ENCODE measurements at places on chromosomes 5 and 9.

DNA sequence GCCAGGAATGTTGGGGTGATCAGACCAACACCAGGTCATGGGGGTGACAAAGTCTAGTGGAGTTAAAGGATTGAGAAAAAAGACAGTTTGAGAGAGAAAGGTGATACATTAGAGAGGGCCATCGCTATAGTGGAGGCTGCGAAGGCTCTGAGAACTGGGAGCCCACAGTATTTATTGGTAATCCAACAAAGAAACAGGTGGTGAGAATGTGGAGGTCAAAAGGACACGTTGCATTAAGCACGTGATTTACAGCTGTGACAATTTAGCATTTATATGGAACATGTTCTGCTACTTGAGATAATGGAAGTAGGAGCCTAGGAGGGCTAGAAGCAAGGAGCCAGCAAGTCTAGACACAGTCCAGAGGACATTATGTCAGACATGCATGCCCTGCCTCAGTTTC is 2086.5 kb upstream of the C9orf72 start:
- DNase-seq, result no peak

- no peak for DNase-seq
These were observed 166.6 kb upstream of the GAS1 start for GRCh38 chr9:87113874-87114273.

DNA sequence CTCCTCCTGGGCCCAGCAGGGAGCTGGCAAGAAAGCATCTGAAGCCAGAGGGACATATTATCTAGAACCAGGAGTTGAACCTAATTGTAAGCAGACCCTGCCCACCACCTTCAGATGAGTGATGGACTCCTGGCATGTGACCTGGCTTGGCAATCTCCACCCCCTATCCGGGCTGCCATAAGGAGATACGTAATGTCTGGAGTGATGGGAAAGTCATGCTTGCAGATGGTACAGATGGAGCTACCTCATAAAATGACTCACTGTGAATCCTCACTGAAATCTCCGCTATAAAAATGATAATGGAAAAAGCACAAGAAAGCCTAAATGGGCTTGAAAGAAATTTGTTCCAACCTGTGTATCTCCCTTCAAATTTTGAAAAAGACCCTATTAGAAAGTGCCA is 157.5 kb downstream of the DMRT2 start:
- DNase-seq, result no peak

GRCh38 chr9:132798817-132799790 is 79.0 kb downstream of the AK8 start:
- no peak for DNase-seq

GRCh38 chr5:95934207-95934804 is 27.3 kb downstream of the ELL2 start:
- no peak for DNase-seq

GRCh38 chr5:174057206-174057605 is 11.7 kb downstream of the NSG2 start:
- no peak for DNase-seq

- no peak for DNase-seq
These were observed 82.1 kb downstream of the FBN2 start for GRCh38 chr5:128455841-128456361.

DNA sequence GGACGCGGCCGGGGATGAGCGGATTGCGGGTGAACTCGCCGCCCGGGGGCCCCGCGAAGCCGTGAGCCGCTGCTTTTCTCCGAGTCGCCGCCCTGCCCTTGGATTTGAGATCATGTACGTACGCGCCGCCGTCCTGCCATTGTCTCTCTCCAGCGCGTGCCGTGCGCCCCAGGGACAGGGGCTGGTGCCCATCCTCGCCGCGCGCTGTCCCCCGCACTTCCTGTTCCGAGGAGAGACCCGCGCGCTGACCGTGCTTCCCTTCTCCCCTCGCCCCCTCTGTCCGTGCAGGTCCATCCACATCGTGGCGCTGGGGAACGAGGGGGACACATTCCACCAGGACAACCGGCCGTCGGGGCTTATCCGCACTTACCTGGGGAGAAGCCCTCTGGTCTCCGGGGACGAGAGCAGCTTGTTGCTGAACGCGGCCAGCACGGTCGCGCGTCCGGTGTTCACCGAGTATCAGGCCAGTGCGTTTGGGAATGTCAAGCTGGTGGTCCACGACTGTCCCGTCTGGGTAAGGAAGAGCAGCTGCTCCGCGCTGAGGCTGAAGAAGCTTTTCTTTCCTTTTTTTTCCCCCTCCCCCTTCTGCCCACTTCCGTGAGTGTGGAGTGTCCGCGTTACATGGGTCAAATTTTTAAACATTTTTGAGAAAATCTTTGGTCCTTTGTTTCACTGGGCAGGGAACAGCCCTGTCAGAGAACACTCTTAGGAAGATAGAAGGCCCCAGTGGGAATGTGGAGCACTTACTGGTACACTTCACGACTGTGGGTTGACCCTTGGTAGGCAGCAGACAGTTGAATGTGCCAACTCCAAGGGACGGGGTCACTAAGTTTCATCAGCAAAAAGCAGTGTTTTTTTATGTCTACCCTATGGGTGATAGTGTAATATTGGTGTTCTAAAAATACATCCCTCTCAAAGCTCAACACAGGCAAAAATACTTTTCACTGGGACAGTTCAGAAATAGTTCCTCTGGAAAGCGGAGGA is 727 bp downstream of the RHOBTB3 start:
- no peak for DNase-seq

GRCh38 chr5:72510610-72511181 is 3.5 kb upstream of the ZNF366 start:
- no peak for DNase-seq

DNA sequence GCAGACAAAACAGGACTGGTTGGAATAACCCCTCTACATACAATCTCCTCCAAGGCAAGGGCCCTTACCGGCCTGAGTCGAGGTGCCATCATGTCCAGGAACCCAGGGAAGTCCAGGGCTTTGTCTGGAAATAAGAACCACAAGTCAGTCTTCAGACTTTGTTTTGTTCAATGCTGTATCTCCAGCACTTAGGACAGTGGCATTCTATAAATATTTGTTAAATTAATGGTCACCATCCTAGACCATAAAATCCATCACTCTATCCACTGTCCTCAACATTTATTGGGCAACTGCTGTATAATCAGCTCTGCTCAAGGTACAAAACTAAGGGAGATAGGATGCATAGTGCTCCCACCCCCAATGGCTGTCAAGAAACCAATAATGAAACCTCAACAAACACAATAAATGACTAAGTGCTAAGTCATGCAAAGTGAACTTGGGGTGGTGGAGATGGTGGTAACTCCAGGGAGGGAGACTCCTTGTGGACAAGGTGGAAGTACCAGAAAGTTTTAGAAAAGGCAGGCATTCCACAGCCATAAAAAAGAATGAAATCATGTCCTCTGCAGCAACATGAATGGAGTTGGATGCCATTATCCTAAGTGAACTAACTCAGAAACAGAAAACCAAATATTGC is 5.0 kb downstream of the RELL2 start:
- DNase-seq, result peak; percentile 31

DNA sequence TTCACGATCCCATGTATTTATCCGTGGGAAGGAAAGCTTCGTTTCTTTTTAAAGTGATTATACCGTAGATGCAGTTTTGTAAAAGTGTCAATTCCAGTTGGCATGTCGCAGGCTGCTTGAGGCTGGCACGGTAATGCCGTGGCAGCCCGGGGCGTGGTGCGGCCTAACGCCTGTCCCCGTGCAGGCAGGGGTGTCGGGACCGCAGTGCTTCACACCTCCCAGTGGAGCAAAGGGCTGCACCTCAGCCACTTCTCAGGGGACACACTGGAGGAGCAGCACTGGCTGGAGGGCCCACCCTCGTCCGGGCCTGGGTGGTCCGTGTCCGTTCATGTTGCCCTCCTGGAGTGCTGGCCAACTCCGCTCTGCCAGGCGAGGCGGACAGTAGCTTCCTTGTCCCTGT is 103.2 kb downstream of the RXRA start:
- DNase-seq, result no peak

DNA sequence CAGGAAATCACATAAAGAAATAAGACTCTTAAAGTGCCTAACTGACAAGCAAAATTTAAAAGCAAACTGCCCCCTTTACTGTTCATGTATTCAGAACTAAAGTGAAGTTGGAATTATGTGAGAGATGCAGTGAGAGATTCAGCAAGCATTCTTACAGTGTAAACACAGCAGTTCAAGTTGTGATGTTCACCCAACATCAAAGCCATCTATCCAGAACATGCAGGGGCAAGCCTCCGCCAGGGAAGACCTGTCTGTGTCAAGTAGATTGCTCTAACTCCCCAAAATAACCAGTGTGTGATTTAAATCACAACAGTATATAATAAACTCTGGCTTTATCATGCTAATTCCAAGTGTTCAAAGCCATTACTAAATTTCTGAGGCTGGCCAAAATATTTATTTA is 233.3 kb downstream of the BNC2 start:
- DNase-seq, result no peak

DNA sequence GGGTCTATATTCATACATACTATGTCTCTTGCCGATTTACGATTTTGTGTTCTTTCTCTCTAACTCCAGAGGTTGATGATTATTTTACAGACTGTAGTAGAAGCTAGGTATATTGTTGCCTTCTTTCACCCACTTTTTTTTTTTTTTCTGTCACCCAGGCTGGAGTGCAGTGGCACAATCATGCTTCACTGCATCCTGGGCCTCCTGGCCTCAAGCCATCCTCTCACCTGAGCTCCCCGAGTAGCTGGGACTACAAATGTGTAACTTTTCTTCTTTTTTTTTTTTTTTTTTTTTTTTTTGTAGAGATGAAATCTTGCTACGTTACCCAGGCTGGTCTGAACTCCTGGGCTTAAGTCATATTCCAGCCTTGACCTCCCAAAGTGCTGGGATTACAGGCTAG is 96.2 kb downstream of the CHSY3 start:
- DNase-seq, result no peak

DNA sequence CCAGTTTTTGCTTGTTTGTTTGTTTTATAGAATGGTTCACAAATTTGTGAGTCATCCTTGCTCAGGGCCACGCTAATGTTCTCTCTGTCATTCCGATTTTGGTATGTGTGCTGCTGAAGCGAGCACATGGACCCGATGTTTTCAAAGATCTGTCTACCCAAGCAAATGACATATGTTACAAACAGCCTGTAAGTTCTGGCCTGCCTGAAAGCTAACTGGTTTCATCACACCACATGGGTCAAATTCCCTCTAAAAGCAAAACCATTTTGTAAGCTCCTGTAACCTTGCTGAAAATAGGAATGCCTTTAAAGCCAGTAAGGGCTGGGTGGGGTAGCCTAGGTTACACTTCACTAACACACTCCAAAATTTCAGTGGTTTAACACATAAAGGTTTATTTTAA is 25.4 kb downstream of the DMRT3 start:
- DNase-seq, result no peak

GRCh38 chr9:126832440-126832839 is 27.6 kb downstream of the ZBTB43 start:
- DNase-seq, result no peak

DNA sequence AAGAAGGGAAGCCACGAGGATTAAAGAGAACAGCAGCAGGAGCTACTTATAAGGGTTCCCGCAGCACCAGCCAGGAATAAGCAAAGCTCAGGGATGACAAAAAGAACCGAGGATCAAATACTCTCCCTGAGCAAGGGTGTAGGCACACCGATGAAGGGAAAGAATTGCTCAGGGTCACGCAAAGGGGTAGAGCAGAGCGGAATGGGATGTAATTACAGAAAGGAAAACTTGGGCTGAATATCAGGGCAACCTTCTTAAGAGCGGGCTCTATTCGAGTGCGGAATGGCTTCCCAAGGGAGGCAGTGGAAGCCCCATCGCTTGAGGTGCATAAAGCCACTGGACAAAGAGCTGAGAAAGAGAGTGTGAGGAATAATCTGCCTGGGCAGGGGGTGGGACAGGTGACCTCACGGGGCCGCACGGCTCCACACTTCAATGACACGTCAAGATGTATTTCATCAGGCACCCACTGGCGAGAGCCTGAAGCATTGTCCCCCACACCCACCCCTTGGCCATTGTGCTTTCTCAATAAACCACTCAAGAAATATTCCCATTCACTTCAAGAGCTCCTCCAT is 162.2 kb downstream of the EBF1 start:
- no peak for DNase-seq

DNA sequence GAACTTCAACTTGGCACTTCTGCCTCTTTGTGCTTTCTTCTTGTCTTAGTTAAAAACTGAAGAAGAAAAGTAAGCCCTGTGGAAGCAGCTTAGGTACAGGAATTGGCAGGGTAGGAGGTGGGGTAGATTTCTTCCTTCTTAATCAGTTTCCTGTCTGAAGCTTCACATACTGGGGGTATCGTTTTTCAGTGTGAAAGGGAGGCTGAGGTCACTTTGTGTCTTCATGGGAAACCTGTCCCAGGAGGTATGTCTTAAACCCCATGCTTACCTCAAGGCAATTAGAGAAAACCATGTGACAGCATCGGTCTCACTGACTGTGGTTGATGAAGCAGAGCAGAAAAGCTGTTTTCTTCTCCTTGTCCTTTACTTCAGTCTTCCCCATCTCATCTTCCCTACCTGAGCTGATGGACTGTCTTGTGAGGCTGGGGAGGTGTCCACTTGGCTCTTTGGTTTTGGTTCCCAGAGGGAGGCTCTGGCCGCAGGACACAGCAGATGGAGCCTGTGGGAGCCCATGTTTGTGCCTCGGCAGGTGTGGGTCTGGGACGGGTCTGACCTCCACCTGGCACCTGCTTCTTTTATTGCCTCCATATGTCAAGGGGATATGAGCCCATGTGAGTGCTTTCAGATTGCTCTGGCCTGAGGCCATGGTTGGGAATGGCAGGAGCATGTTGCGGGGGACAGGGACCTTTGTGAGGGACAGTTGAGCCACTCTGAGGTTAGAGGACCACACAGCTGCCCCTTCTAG is 47.0 kb downstream of the SH3GL2 start:
- no peak for DNase-seq

- DNase-seq, result no peak
These were observed 220.0 kb downstream of the KDM4C start for GRCh38 chr9:6977761-6978160.

DNA sequence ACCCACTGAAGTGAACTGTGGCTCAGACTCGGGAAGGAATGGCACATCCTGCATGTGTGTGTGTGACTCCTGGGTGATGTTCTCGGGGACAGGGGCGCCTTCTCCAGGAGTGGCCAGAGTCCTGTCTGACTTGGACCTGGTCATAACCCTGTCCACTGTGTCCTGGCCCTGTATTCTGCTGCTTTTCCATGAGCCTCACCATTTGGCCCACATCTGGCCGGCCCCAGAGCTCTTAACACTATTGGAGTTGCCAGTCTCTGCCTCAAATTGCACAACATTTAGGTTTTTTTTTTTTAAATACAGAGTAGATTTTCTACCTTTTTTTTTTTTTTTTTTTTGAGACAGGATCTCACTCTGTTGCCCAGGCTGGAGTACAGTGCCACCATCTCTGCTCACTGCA is 278.3 kb upstream of the TUT7 start:
- DNase-seq, result no peak

GRCh38 chr9:38154501-38155421 is 85.7 kb upstream of the SHB start:
- DNase-seq, result no peak

GRCh38 chr9:37426846-37427245 is 4.3 kb downstream of the GRHPR start:
- DNase-seq, result no peak

DNA sequence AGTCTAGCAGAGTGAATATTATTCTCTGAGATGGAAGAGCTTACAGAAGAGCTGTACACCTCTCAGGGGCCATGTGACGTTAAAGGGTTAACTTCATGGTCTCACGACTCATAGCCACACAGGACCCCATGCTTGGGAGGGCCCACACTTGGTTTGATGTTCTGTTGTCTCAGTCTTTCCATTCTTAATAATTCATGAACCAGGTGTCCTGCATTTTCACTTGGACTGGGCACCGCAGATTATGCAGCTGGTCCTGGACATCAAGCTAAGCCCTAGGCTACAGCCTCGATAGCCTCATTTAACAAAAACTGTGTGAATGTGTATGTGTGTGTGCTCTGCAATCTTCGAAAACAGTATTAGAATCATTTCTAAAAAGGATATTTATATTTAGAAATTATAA is 323.5 kb downstream of the PLK2 start:
- no peak for DNase-seq
